ENCODE measurements at places on chromosomes 1 and 21.

- DNase-seq, result no peak
Observed at GRCh38 chr1:36174713-36175112, 18.8 kb downstream of the MAP7D1 start.

- DNase-seq, result no peak
Observed at GRCh38 chr1:95168761-95169351, 51.7 kb downstream of the TLCD4 start.

DNA sequence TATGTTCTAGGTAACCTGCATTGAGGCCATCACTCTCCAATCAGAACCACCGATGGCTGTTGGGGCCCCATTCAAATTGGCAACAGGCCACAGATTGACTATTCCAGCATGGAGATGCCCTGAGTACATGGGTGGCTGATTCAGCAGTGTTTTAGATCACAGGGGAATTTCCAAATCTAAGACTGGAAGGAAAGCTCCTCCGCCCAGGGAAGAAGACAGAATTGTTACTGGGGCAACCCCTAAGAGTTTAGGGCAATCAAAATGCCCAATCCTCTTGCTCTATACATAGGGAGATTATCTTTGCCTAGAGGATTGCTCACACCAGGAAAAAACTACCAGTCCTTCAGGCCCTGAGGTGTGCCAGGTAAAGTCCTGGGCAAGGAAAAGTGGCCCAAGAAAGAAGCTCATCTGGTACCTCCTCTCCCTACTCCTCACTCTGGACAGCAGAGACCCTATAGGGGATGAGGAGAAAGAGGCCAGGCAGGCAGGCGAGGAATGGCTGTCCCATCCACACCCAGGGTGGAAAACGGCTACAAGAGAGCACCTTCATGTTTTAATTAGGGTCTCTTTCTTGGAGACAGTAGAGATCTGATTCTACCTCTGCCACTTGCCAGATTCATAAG, 5.8 kb downstream of the S100A8 start:
- DNase-seq, result no peak

GRCh38 chr1:18953731-18954231, 2.7 kb downstream of the IFFO2 start:
- no peak for DNase-seq

GRCh38 chr1:228544021-228544850, 57.1 kb downstream of the RNF187 start:
- no peak for DNase-seq

DNA sequence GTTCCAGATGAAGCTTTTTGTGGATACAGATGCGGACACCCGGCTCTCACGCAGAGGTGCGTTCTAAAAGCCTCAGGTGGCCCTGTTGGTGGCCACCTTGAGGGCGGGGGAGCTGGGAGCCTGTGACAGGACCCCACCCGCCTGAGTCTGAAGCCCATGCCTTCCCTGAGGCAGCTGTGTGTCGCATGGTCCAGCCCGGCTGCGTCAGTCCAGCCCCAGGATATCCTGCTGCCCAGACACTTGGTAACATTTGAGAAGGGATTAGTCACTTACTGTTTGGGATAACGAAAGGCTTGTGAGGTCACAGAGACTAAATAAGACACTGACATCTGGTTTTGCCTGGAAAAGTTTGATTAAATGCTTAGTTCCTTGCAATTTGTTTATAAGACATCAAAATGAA, 68.9 kb downstream of the UCK2 start:
- no peak for DNase-seq

- DNase-seq, result no peak
Observed at GRCh38 chr21:38234395-38235142, 22.2 kb upstream of the KCNJ15 start.
